Brain microvascular endothelial cell (primary cell): ENCODE measurements at places on chromosomes 5 and 9.

DNA sequence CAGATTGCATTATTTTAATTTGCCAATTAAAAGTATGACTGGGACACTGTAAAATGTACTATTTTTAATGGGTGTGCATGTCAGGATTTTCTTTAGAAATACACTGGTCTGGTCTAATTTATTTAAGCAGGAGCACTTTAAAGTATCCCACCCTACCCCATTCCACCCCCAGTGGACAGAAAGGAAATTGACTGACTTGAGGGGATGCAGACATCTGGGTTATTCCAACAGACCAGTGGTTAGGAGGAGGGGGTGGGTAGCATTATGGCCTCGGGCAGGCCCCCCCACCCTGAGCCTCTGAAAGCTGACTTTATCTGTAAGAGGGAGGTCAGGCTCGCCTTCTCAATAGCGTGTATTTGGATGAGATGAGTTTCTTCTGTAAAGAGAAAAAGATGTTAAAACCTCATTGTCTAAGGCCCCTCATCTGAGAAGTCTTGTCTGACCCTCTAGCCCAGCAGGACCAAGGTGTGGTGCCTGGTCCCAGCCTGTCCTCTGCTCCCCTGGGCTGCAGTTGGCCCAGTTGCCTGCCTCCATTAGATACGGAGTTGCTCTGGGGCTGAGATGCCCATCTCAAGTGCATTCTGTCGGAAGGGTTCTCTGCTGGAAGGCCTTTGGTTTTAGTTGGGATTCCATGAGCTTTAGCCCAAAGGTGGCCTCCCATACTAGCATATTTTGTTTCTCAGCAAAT, 4.4 kb downstream of the HNRNPAB start:
- no peak for DNase-seq

DNA sequence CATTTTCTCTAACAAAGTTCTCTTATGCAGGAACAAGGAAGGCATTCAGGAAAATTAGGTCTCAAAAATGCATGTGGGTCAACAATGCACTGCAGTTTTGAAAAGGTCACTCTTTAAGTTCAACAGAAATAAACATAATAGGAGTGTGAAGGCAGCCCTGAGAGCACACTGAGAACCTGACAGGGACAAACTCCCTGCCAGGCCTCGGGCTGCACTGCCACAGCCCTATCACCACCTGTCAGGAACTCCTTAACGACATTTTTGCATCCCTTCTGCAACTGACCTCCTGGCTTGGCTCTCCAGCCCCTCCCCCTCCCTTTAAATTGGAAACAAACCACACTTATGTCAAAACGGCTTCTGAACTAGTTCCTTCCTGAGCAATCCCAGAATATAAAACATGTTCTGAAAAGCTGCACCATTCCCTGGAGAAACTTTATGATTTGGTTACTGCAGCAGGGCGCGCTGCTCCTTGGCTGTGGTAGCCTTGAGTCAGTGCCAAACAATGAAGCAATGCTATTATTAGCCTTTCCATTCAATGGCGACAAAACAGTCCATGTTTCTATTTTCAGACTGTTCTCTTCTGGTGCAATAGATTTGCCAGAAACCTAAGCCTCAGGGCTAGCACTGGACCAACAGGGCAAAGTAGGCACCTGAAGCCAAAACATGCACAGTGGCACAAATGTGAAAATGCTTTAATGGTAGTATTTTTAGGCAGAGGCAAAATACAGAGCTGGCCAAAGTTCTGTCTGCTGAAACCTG, 160.1 kb upstream of the ZNF608 start:
- peak; percentile 64 for DNase-seq

DNA sequence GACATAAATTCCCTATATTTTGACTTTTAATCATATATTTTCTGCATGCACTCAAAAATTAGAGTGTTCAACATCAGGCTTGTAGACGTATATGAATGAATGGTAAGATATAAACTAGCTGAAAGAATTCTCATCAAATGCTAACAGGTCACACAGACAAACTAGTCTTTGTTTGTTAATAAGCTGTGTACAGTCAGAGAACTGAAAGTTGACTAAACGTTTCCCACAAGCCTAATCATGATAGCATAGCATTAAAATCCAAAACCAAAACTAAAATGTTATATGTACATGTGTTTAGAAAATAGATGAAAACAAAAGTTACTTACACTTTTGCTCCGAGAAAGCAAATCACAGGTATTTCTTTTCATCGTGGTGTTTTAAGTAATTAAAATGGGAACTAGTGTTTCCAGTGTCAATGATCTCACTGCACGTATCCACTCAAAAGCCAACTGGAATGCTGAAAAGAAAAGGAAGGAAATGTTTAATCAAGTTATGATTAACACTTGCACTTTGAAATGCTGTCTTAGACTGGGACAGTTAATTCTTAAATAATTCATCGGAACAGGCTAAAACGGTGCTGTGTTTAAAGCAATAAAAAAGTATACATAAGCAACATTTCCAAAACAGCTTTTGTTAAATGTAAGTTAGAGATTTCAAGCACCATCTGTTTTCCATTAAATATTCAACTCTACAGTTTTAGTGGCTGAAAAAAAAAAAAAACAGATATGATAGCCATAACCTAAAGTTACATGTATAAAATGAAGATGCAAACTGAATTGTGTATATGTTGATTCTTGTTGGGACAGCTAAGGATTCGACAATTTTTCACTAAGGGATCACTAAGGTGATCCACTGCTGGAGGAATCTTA, 291.9 kb upstream of the PDE4D start:
- DNase-seq = no peak

GRCh38 chr9:72205513-72205912, 56.3 kb downstream of the GDA start:
- no peak for DNase-seq

DNA sequence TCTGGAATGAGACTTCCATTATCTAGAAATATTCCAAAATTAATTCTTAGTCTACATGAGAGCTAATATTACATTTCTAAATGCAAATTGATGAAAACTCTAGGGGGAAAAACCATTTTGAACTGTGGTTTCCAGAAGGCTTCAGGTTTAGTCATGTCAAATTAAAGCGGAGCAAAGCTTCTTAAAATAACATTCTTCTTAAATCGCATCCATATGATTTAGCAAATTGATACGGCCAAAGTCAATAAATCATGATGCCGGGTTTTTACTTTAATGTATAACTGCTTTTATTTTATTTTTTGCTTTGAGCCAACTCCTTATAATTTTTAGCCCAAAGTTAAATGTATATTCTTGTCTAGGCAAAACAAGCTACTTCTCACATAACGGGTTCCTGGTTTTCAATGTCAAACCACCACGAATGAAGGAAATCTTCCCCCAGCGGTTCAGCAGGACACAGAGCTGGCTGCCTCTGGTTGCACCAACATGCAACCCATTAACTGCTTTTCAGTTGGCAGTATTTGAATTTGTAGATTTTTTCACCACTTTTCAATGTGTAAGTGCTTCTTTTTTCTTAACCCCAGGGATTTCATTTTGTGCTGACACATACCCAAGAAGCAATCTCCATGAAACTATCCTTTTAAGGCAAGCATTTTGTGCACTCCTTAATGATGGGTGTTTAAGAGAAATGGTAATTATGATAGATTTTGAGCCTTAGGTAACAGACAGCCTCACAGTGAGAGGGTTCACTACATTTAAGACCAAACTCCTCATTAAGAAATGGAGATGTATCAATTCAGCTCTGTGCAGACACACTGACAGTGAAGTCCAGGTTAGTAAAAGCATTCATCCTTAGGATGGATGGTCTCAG, 35.5 kb downstream of the EFNA5 start:
- DNase-seq = no peak

GRCh38 chr9:97847474-97848214, 5.4 kb upstream of the FOXE1 start:
- no peak for DNase-seq

DNA sequence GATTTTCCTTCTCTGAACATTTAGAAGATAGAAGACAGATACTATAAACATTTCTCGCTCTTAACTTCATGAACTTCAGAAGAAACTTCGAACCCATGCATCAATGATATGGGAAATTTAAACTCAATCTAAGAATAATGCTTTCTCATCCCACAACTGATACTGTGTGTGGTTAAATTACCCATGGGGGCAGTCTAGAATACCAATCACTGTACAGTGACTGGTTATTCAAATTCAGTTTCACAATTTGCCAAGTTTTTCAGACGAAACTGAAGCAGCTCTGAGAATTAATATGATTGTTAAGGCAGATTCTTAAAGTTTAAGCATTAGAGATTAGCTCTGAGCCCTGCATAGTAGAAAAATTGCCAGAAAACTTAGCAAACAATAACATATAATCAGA, 431.0 kb downstream of the SH3GL2 start:
- DNase-seq = no peak

- DNase-seq = no peak
Measured at GRCh38 chr5:90691533-90691932, 132.9 kb downstream of the ADGRV1 start.

DNA sequence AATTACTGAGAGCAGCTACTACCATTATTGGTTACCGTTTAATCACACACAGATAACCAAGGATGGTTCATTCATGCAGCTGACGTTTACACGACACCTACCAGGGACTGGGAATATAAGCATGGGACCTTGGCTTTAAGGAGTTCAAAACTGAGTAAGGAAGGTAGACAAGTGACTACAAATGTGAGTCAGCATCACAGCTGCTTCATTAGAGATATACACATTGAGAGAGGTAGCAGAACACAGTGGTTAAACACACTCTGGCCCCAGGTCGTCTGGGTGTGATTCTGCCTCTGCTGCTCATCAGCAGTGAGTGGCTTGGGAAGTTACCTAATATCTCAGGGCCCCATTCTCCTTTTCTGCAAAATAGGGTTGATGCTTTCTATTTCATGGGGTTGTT, 268.6 kb downstream of the NR3C1 start:
- no peak for DNase-seq

DNA sequence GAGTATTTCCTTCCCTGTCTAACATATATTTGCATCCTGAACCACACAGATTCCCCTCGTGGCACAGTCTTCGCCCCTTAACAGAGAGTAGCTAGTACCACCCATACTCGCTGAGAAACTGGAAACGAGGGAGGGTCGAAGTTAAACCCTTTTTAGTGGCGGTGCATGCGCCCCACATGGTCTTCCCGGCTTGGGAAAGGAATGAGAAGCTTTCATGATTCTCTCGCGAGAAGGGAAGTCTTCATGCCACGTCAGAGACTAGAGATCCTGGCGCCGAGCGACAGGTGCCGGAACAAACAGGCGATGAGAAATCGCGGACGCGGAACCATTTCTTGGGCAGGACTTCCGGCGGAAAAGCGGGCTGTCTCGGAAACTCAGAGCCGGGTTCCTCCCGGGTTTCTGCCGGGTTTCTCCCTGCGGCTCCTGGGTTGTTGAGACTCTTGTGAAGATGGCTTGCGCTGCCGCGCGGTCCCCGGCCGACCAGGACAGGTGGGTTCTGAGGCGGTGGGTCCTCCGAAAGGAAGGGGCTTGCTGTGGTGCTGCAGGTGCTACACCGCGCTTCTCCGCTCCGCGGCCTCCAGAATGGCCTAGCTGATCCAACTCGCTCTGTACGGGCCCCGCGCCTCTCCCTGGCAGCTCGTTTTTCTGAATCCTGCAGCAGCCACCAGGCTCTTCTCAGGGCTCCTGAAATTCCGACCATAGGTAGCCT, at the start of gene SRP19:
Gene SRP19 (plus strand): TSS at position 359 of the 709 bp plus-strand sequence. CDS start 90 bp downstream, at position 449.
- peak; percentile 97 for DNase-seq

GRCh38 chr5:137145721-137146120, 353.4 kb downstream of the SPOCK1 start:
- no peak for DNase-seq

DNA sequence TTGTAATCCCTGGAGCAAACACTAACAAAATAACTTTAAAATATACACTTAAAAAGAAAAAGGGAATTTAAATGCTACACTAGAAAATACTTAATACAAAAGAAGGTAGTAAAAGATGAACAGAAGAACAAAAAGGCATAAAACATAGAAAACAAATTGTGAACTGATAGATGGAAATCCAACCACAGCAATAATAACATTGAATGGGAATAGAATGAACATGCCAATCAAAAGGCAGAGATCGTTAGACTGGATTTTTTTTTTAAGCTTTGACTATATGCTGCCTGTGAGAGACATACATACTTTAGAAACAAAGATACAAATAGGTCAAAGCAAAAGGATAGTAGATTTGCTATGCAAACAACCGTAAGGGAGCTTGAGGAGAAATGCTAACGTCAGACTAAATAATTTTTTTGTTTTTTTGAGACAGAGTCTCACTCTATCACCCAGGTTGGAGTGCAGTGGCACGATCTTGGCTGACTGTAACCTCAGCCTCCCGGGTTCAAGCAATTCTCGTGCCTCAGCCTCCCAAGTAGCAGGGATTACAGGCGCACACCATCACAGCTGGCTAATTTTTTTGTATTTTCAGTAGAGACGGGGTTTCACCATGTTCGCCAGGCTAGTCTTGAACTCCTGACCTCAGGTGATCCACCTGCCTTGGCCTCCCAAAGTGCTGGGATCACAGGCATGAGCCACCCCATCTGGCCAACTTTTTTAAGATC, 6.5 kb downstream of the ABO start:
- DNase-seq = no peak

DNA sequence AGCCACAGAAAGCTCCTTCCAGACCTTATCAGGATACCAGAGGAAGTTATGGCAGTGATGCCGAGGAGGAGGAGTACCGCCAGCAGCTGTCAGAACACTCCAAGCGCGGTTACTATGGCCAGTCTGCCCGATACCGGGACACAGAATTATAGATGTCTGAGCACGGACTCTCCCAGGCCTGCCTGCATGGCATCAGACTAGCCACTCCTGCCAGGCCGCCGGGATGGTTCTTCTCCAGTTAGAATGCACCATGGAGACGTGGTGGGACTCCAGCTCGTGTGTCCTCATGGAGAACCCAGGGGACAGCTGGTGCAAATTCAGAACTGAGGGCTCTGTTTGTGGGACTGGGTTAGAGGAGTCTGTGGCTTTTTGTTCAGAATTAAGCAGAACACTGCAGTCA, 70.8 kb upstream of the ENTREP1 start:
- no peak for DNase-seq
